Stimulated activated CD4-positive, alpha-beta T cell treated with anti-CD3 and anti-CD28 coated beads, Interleukin-1b, Interleukin-23, amount 100 ng/mL, for 24 hours (primary cell): ENCODE measurements at places on chromosomes 5 and 9.

DNA sequence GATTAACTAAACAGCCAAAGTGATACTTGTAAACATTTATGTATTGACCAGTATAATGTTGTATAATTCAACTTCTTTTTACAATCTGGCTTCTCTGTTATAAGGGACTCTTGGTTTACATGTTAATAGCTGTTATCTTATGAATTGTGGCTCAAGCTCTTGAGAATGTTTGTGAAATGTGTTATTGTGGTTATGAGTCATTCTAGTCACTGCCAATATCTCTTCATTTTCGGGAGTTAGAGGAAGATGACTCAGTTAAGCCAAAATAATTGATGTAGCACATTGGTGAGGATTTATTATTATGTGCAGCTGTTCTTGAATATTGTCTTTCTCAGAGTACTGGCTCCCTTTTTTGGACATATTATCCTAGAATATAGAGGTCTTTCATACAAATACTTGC lies 655.2 kb upstream of the RIOK2 start:
- DNase-seq: no peak

DNA sequence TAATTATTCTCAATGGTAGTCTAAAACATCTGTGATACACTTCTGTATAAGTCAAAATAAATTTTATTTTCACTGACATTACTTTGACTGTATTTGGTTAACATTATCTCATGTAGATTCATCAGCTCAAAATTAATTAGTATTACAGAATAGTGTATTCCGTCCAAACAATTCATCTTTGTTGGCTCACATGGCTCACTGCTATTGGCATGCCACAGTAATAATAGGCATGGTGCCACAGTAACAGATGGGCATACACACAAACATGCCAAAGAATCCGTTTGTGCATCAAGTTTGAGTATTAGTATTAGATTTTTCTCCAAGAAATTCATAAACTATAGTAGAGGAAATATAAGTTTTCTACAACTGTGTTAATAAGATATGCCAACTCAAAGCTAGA lies 14.2 kb downstream of the AP3B1 start:
- DNase-seq: no peak

GRCh38 chr9:127568618-127568970 lies 43.5 kb upstream of the STXBP1 start:
- DNase-seq: no peak

DNA sequence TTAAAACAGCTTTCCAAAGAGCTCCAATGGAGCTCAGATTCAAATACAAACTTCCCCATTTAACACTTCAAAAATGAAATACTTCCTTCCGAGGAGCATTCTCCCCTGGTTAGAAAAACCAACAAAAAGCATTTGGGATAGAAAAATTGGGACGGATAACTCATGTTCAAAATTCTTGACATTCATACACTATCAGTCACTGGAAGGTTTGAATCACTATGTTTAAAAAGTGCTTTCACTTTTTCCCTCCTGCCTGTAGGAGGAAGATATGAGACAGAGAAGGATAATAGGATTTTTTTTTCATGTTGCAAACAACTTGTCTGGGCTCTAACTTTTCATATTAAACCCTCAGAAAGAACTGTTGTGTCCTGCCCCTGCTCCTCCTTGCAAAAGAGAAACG lies 412.0 kb downstream of the ACTL7B start:
- DNase-seq: no peak
